ENCODE measurements at places on chromosomes 11 and 22. TPM values are rescaled to one million over a fixed set of nuclear protein-coding genes. Genes with fewer than 3 reads are reported as not detected.

- no peaks in the 10 kb centered on the region for H3K4me1 ChIP-seq
- no peak for DNase-seq
- no peak overlapping the region for H3K27ac ChIP-seq
- H3K36me3 ChIP-seq, result no peaks in the 10 kb centered on the region
Observed at GRCh38 chr11:5938603-5938965, 3.5 kb upstream of the OR56A3 start.

DNA sequence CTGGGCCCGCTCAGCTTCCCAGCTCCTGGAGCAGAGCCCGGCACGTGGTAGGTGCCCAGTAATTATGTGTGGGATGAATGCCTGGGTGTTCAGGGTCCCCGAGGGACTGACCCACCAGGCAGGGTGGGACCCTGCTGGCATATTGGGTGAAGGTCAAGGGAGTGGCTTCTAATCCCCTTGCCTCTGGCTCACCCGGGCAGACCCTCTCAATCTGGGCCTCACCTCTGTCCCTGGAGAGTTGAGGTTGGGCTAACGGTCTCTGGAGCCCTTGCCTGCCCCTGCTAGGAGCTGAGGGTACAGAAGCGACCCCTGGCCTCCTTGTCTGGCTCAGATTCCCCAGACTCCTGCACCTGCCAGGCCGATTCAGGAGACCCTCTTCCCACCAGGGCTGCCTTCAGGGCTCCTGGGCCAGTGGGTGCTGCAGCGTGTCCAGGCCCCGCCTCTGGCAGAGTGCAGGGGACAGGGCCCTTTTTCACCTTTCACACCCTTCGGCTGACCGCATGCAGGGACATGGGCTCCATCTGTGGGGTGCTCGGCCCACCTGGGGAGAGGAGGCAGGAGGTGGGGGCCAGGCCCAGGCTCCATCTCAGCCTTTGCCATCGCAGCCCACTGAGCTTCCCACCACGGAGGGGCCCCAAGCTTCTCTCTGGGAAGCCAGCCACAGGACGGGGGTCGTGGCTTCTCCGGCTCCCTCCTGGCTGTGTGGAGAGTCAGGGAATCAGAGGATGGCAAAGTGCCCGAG, 3.8 kb upstream of the CTSD start:
- no peak overlapping the region for H3K4me3 ChIP-seq
- no peaks in the 10 kb centered on the region for H3K36me3 ChIP-seq
- peaks cover 36% of the 10 kb centered on the region for H3K4me1 ChIP-seq
- DNase-seq, result no peak

DNA sequence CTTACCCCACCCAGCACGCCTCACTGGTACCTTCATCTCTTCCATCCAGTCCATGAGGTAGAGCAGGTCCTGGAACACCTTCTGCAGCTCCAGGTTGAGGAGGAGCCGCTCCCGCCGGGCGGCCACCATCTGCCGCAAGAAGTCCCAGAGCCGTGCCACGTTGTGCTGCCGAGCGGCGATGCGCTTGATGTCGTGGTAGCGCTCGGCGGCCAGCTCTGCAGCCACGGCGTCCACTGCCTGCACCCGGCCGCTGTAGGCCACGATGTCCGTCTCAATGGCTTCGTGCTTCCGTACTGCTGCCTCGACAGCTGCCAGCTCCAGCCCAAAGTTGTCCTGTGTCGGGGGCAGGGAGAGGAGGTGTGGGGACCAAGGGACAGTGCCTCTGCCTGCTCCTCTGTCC, 21.5 kb downstream of the SPTBN2 start:
- H3K4me3 ChIP-seq, result no peak overlapping the region
- DNase-seq, result no peak
- H3K27me3 ChIP-seq, result peaks cover 6% of the 10 kb centered on the region
- H3K27ac ChIP-seq, result no peak overlapping the region
- no peaks in the 10 kb centered on the region for H3K4me1 ChIP-seq

- no peak for DNase-seq
- H3K27me3 ChIP-seq, result no peaks in the 10 kb centered on the region
- H3K27ac ChIP-seq, result no peak overlapping the region
- no peaks in the 10 kb centered on the region for H3K4me1 ChIP-seq
- no peak overlapping the region for H3K4me3 ChIP-seq
- no peaks in the 10 kb centered on the region for H3K36me3 ChIP-seq
Observed at GRCh38 chr11:21401496-21401895, 732.1 kb downstream of the NELL1 start.

GRCh38 chr11:709109-709997, 3.3 kb downstream of the EPS8L2 start:
- no peak overlapping the region for H3K27ac ChIP-seq
- H3K27me3 ChIP-seq, result peaks cover 6% of the 10 kb centered on the region
- no peak overlapping the region for H3K4me3 ChIP-seq
- H3K4me1 ChIP-seq, result no peaks in the 10 kb centered on the region
- no peaks in the 10 kb centered on the region for H3K36me3 ChIP-seq

- peak overlapping the region; percentile 37 for H3K27ac ChIP-seq
- DNase-seq, result no peak
- peaks cover 82% of the 10 kb centered on the region for H3K4me1 ChIP-seq
- H3K4me3 ChIP-seq, result no peak overlapping the region
Observed at GRCh38 chr11:75320046-75320618, 31.3 kb downstream of the ARRB1 start.

- H3K4me1 ChIP-seq, result no peaks in the 10 kb centered on the region
- H3K27ac ChIP-seq, result no peak overlapping the region
- no peaks in the 10 kb centered on the region for H3K36me3 ChIP-seq
Observed at GRCh38 chr11:11422411-11423128, 69.5 kb upstream of the CSNK2A3 start.

DNA sequence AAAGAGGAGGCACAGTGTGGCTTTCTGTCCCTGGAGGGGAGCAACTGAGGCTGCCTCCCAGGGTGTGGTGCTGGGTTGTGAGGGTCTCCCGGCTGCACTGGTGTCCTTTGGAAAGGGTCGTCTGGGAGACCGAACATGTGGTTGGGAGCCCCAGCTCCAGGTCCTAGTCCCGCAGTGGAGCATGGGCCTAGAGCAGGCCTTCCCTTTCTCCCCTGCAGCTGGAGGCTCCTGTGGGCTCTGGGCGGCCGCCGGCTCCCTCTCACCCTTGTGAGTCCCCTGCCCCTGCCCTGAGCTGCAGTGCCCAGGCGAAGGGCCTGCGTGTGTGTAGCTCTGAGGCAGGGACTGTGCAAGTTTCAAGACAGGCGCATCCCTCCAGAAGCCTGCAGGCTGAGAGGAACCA, 1492.7 kb downstream of the BRD1 start:
- H3K36me3 ChIP-seq, result no peaks in the 10 kb centered on the region
- H3K4me3 ChIP-seq, result no peak overlapping the region

DNA sequence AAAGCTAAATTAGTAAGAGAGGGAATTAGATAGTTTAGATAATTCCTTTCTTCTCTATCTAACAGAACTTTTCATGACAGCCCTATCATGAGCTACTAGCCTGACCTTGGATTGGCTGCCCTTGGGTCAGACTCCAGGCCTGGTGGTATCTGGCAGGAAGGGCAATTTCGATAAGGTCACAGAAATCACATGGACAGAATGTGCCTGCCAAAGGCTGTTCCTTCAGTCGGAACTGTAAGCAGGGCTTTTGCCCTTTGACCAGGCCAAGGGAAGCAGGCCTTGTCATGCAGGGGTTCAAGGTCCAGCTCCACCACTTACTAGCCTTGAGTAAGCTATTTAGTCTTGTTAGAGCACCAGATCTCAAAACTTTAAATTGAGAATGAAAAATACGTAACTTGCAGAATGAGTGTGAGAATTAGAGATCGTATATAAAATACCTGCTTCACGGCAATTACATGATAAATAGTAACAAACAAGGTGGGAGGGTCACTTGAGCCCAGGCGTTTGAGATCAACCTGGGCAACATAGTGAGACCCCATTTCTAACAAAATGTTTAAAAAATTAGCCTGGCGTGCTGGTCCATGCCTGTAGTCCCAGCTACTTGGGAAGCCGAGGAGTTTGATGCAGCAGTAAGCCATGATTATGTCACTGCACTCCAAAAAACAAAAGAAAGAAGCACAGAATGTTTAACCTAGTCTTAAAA, 60.8 kb upstream of the SC5D start:
- H3K27me3 ChIP-seq, result peaks cover 6% of the 10 kb centered on the region
- no peaks in the 10 kb centered on the region for H3K4me1 ChIP-seq
- no peak for DNase-seq
- H3K4me3 ChIP-seq, result no peak overlapping the region

- no peak for DNase-seq
- H3K4me3 ChIP-seq, result no peak overlapping the region
- peaks cover 5% of the 10 kb centered on the region for H3K4me1 ChIP-seq
- peaks cover 2% of the 10 kb centered on the region for H3K27me3 ChIP-seq
- no peak overlapping the region for H3K27ac ChIP-seq
- no peaks in the 10 kb centered on the region for H3K36me3 ChIP-seq
Observed at GRCh38 chr22:23984430-23984829, 4.5 kb downstream of the GSTT2 start.

GRCh38 chr22:47807506-47807905, 1045.1 kb downstream of the TBC1D22A start:
- DNase-seq, result no peak
- no peak overlapping the region for H3K27ac ChIP-seq
- peaks cover 2% of the 10 kb centered on the region for H3K27me3 ChIP-seq
- H3K4me3 ChIP-seq, result no peak overlapping the region
- H3K36me3 ChIP-seq, result no peaks in the 10 kb centered on the region

DNA sequence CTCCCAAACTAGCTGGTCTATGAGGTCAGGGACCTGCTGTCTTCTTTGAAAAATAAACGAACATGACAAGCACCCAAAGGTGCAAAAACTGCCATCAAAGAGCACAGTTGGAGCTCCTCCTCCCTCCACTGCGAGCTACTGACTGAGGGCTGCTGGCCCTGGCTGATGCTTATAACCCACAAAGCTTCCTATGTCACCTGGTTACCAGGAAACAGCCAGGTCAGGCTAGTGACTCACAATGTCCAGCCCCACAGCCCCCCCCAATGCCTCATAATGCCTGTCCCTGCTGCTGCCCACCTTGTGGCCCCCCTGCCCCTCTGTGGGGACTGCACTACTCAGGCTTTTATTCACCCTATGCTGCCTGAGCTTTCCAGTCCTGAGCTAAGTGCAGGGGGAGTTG, at the start of gene DRICH1:
Gene DRICH1, minus strand, starts transcription at position 144 of the 400 bp plus-strand sequence. CDS start 298 bp downstream, outside the sequence.
- no peaks in the 10 kb centered on the region for H3K4me1 ChIP-seq
- H3K27me3 ChIP-seq, result no peaks in the 10 kb centered on the region
- no peak within 1 kb of the TSS for H3K4me3 ChIP-seq
- H3K27ac ChIP-seq, result peak within 1 kb of the TSS; percentile 45
- H3K36me3 ChIP-seq, result peaks cover 14% of the 10 kb centered on the region

GRCh38 chr11:12531681-12532080, 142.5 kb upstream of the TEAD1 start:
- H3K27me3 ChIP-seq, result peaks cover 2% of the 10 kb centered on the region
- H3K27ac ChIP-seq, result no peak overlapping the region
- no peak for DNase-seq

SYCE3 gene
- polyA plus RNA-seq, result not detected

RAG1 gene
- polyA plus RNA-seq, result 0.39 TPM

FJX1 gene
- polyA plus RNA-seq, result not detected

MYEOV gene
- not detected for polyA plus RNA-seq

RFPL2 gene
- polyA plus RNA-seq, result 0.24 TPM
